ENCODE measurements at places on chromosomes 2 and 18.

- no peak for DNase-seq
Measured at GRCh38 chr2:223052548-223053483, 826 bp downstream of the KCNE4 start.

DNA sequence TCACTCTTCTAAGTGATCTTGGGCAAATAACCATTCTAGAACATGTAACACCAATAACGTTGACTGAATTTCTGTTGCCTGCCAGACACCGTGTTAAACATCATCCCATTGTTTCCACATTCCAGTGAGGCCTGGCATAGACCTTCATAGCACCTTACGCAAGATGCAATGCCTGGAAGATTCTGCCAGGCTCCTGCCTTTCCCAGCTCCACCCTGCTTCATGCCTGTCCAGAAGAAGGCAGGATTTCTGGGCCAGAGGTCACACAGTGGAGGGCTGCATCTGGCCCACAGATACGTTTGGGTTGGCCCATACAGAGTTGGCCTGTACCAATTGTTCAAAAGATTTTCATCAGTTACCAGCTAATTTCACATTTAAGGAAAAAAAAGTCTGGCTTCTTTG is 46.3 kb downstream of the EN1 start:
- no peak for DNase-seq

- peak; percentile 13 for DNase-seq
Measured at GRCh38 chr2:55966401-55967118, 43.0 kb upstream of the EFEMP1 start.

- no peak for DNase-seq
Measured at GRCh38 chr2:155350783-155351580, 652.5 kb downstream of the KCNJ3 start.

- DNase-seq, result no peak
Measured at GRCh38 chr2:102070058-102070642, 72.4 kb upstream of the IL1R1 start.

GRCh38 chr2:134712299-134712698 is 6.5 kb downstream of the TMEM163 start:
- DNase-seq, result no peak

- peak; percentile 87 for DNase-seq
Measured at GRCh38 chr2:47008381-47009252, 93.0 kb upstream of the MCFD2 start.

DNA sequence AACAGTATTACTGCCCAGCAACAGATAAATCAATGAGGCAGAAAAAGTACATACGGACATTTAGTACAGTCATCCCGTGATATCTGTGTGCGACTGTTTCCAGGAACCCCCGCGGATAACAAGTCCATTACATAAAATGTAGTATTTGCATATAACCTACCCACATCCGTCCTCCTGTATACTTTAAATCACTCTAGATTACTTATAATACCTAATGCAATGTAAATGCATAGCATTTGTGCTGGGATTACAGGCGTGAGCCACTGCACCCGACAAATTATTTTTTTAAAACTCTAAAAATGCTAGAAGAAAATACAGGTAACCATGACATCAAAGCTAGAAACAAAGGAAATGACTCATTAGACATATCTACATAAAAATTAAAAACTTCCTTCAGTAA is 91.6 kb downstream of the FAM161A start:
- no peak for DNase-seq

GRCh38 chr2:236616624-236617023 is 47.0 kb downstream of the ACKR3 start:
- DNase-seq, result no peak

DNA sequence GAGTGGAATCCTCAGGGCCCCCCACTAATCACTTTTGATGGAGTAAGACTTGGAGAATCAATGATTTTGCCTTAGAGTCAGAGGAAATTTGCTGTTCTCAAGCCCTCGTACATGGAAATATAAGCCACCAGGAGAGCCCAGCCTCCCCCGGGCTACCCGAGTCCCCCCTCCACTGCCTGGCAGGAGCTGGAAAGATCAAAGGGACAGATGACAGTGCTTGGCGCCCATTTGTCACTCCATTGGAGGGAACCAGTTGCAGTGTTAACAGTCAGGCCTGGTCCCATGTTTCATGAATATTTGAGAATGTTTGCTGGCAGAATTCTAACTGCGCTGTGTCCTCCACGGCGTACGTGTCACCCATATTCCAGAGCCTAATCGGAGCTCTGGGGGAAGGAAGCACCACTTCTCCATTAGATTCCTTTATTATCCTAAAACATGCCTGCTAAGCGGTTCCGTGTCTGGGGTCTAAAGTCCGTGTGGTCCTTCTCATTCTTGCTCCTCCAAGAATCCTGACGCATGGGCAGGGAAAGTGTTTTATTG is 202.4 kb downstream of the KLHL29 start:
- no peak for DNase-seq
